ENCODE measurements at places on chromosomes 7 and 10.

DNA sequence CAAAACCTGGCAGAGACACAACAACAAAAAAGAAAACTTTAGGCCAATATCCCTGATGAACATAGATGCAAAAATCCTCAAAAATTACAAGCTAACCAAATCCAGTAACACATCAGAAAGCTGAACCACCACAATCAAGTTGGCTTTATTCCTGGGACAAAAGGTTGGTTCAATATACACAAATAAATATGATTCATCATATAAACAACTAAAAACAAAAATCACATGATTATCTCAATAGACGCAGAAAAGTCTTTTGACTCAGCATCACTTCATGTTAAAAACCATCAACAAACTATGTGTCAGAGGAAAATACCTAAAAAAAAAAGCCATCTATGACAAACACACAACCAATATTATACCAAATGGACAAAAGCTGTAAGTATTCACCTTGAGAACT lies 283.5 kb downstream of the THSD7A start:
- DNase-seq = no peak

- no peak for DNase-seq
These were observed 5.5 kb downstream of the ANXA11 start for GRCh38 chr10:80199828-80200227.

DNA sequence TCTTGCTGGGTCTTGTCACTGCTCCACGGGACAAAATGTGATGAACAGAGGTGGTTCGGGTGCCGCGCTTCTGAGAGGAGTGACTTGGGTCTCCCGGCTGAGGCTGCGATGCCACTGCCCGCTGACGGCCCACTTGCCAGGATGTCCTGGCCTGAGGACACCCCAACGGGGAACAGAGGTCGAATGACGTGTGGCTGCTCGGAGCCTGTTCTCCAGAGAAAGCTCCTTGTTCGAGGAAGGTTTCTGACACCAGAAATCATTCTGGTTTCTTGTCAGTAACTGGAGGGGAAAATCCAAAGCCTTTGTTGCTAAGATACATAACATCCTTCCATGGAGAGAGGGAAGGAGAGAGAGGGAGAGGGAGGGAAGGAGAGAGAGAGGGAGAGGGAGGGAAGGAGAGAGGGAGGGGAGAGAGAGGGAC lies 236.4 kb downstream of the WDR37 start:
- no peak for DNase-seq

GRCh38 chr10:34141032-34141680 lies 673.9 kb downstream of the PARD3 start:
- DNase-seq = no peak

GRCh38 chr7:119197877-119198527 lies 973.5 kb downstream of the ANKRD7 start:
- DNase-seq = no peak

DNA sequence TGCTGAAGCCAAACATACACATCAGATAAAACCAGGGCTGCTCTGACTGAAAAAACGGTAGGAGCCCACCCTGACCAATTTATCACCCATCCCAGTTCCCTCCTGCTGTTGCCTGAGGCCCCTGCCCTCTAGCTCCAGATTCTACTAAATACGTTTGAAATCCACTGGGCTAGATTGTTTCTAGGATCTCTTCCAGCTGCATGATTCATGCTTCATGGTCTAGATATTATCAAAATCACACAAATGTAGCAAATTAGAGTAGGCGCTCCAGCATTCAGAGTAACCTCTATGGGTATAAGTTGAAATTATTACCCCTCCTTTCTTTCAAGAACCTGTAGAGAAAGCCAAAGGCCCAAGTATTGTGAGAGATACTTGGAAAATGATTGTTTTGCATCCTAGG lies 151.2 kb upstream of the FAM13C start:
- no peak for DNase-seq

- DNase-seq = no peak
These were observed 95.7 kb downstream of the ELAPOR2 start for GRCh38 chr7:86963599-86964230.

DNA sequence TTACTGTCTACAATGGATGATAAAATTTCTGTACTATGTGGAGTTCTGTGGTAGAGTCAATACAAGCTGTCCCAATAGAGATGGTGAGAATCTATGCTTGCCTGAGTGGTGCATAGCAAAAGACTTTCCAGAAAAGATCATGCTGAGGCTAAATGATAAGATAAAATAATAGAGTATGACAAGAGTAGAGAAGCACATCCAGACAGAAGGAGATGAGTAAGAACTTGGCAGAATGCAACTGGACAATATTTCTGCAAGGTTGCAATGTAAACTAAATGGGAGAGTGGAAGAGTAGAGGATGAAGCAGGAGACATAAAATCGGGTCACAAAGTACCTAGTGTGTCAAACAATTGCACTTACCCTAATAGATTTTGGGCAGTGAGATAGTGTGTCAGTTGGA lies 347.6 kb downstream of the MDFIC start:
- DNase-seq = no peak

- no peak for DNase-seq
These were observed 538.5 kb upstream of the MKI67 start for GRCh38 chr10:128664729-128665128.

DNA sequence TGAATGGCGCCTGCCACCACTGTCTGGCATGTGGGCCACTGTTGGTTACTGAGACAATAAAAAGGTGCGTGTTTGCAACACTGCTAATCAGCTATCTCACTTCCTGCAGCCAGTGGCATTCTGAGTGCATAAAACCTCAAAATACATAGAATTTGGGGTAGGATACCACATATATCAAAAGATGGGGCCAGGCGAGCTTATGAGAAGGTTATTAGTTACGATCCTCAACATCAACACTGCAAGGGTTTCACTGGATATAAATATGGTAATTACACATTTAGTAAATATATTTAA lies 200.2 kb downstream of the WDR37 start:
- no peak for DNase-seq

GRCh38 chr7:93337052-93337451 lies 104.9 kb downstream of the VPS50 start:
- no peak for DNase-seq

DNA sequence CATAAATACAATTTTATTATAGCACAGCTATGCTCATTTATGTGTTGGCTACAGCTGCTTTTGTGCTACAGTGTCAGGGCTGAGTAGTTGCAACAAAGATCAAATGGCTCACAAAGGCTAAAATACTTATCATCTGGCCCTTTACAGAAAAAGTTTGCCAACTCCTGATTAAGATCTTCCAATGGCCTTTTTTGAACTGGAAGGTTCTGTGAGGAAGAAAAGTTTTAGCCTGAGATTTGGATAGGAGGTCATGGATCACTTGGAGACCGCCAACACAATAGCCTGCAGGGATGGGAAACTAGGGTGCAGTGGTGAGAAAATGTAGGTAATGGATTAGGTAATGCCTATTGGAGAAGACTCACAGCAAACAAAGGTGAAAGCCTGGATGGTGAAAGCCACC lies 169.8 kb downstream of the NOC3L start:
- no peak for DNase-seq

DNA sequence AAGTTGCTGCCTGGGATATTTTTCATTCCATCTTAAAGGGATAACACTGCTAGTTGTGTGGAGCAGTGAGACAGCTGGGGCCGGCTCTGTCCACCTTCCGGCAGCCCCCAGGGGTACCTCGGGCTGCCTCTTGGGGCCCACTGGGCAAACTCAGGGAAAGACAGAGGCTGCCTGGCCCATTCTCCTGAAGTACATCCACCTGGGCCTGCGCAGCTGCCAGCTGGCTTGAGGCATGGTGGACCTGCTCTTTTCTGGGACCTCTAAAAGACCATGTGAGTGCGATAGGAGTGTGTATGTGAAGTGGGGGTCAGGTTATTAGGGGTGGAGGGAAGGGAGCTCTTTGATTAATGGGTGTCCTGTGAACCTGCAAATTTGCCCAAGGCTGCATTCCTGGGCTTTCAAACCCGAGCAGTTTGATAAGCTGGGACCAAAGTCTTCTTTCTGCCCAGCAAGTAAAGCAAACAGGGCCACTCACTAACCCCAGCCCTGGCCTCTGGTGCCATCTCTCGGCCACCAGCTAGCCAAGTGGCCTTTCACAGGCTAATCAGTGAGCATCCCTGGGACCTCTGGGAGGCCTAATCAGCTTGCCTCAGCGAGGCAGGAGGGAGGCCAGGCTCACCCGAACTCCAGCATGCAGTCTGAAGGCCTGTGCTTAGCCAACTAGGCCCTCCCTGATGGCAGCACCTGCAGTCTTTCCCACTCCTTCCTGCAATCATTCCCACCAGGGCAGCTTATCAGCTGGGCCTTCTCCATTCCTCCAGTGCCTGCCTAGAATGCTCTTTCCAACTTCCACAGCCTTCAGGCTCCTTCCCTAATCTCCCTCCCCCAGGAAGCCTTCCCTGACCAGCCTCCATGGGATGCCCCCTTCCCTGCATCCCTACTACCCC lies 954.7 kb upstream of the ZNF722 start:
- DNase-seq = no peak

- DNase-seq = no peak
These were observed 50.3 kb downstream of the PALD1 start for GRCh38 chr10:70528741-70529362.

DNA sequence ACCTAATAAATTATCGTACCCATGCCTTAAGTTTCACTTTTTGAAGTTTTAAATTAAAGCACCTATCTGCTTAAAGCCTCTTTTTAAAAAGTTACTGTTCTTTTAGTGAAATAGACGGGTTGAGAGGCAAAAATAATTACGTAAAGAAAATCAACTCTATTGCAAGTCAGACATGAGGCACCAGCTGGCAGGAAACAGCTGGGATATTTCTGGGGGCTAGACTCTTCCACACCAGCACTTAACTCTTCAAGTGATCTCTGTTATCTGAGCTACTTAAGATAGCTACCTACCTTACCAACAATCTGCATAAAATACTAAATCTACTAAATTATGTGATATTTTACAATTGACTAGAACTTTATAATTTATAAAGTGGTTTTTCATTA lies 35.8 kb downstream of the GBF1 start:
- DNase-seq = no peak

DNA sequence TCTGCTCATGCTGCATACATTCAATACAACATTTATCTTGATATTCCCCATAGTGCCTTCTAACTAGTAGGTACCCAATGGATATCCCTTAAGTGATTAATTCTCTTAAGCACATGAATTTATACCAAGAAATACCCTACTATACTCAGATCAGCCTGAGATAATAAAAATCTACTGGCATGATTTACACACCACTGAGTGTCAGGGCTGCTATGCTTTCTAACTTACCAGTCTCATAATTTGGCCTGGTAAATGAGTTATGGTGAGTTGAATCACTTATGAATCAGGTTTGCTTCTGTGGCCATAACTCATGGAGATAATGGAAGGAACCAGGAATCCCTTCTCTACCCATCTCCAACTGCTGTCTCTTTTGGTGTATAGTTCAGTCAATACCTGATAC lies 122.8 kb downstream of the THSD7A start:
- DNase-seq = no peak

GRCh38 chr7:130940907-130941306 lies 206.9 kb upstream of the KLF14 start:
- DNase-seq = no peak

- DNase-seq = no peak
These were observed 26.6 kb downstream of the FAM3C start for GRCh38 chr7:121369462-121369861.

GRCh38 chr7:127871226-127871625 lies 160.0 kb downstream of the LRRC4 start:
- no peak for DNase-seq

DNA sequence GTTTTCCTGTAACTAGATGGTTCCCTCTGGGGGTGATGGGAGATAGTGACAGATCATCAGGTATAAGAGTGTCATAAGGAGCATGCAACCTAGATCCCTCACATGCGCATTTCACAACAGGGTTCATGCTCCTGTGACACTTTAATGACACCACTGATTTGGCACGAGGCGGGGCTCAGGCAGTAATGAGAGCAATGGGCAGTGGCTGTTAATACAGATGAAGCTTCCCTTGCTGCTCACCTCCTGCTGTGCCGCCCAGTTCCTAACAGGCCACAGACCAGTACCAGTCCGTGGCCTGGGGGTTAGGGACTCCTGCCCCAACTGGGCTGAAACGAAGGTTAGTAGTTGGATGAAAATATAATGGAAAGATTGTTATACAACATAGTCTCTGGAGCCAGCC lies 201.6 kb upstream of the LRRN3 start:
- no peak for DNase-seq

- no peak for DNase-seq
These were observed 131.3 kb upstream of the NPVF start for GRCh38 chr7:25359471-25360059.

DNA sequence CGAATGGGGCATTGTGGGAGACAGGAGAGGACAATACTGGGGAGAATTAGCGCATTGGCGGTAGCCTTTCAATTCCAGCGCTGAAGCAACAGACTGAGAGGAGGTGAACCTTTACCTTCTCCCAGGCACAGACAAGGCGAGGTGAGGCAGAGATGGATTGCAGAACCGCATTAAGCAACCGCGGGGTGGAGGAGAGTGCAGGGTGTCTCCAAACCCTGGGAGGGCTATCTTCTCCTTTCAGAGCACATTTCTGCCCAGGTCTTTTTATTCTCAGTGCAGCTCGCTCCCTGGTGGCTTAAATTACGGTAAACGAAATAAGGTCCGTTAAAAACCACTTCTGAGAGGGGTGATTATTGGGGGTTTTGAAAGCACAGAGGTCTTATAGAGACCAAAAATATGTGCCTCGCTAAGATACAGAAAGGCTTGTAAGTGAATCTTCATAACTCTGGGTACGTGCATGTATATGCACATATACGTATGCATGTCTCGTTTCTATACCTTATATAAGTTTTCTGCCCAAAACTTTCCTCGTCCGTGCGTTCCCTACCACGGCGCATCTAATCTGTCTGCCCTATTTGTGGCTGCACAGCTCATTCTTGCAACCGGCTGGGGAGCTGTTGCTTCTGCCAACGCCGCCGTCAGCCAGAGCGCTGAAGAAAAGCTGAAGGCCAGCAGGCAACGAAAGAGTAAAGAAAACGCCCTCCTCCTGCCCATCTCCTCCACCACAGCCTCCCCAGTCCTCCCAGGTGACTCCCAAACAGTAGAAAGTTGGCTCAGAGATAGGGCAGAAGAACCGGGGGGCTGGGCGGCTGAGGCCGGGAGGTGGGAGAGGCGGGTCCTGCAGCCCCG lies 895 bp upstream of the ZNF804B start:
- DNase-seq = no peak

GRCh38 chr10:84254552-84255478 lies 10.0 kb downstream of the RGR start:
- no peak for DNase-seq
